ENCODE measurements at places on chromosomes 2 and 18.

DNA sequence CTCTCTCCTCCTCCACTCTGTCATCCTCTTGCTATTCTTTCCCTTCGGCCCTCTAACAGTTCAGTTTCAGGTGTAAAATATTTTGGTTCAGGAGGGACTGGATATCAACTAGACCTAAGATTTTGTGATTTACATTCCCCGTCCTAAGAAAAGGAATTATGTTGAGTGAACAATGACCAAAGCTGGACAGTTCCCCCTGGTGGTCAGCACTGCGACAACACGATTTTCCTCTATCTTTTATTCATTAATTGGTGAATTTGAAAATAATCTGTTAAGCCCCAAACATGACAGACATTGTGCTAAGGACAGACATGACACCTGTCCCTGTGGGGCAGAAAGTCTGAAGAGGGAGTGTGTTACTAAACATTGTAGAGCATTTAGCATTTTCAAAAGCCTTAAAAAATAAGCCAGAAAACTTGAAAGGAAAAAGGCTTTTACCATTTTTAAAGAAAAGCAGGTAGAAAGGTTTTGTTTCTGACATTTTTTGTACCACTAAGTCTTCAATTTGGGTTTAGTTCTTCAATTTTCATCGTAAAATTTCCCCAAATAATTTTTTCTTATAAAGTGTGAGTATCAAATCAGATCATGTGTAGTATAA, 28.4 kb upstream of the GTF2A1L start:
- no peak for DNase-seq

DNA sequence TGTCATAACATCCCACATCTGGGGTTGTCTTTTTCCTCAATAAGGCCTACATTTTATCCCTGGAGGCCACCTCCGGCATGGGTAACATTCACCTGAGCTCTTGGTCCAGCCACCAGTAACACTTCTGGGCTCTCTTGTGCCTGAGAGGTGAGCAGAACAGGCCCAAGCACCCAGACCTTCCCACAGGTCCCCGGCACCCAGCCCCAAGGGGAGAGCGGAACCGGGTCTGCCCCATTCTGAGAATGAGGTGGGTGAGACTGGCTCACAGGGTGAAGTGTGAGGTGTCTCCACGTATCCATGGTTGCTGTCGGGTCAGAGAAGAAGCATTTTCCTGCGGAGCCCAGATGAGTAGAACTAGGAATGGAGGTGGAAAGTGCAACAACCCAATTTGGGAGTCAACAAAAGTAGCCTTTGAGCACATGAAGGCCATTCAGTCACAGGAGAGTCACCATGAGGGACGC, 496.7 kb upstream of the MYT1L start:
- DNase-seq: no peak

DNA sequence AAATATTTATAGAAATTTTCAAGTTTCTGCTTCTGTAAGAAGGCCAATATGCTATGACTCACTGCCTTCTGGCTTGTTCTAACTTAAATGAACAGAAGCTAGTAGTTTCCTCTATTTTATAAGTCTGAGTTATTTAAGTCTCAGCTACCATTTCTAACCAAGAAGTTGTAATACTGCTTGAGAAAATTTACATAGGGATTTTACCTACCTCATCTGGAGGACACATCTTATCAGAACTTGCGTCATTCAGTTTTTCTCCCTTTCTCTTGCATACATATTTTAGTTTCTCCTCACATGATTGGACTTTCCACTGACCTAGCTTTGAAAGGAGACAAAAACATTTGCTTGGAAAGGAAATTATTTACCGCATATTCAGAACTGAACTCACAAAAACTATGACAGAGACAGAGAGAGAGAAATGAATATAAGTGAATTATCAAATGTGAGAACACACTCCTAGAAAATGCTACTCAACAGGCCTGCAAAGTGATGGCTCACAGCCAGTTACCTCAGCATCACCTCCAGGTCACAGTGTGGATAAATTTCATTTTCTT, 81.1 kb upstream of the CD302 start:
- no peak for DNase-seq

- no peak for DNase-seq
These were observed 226.1 kb upstream of the APCDD1 start for GRCh38 chr18:10228326-10228725.

DNA sequence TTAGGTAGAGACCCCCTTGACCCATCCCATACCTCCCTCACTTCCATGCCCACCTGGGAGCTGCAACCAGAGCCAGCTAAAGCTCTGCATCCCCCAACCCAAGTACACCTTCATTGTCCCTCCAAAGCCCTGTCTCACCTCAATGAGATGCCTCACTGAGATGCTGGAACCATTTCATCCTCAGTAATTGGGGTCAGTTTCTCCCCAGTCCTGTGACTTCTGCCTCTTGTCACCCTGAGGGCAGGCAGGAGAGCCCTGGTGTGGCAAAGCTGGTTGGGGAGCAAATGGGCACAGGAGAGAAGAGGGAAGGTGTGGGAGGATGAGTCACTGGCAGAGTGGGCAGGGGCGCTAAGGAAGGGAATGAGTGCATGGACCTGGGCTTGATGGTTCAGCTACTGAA, 27.9 kb upstream of the NT5DC4 start:
- DNase-seq: no peak

DNA sequence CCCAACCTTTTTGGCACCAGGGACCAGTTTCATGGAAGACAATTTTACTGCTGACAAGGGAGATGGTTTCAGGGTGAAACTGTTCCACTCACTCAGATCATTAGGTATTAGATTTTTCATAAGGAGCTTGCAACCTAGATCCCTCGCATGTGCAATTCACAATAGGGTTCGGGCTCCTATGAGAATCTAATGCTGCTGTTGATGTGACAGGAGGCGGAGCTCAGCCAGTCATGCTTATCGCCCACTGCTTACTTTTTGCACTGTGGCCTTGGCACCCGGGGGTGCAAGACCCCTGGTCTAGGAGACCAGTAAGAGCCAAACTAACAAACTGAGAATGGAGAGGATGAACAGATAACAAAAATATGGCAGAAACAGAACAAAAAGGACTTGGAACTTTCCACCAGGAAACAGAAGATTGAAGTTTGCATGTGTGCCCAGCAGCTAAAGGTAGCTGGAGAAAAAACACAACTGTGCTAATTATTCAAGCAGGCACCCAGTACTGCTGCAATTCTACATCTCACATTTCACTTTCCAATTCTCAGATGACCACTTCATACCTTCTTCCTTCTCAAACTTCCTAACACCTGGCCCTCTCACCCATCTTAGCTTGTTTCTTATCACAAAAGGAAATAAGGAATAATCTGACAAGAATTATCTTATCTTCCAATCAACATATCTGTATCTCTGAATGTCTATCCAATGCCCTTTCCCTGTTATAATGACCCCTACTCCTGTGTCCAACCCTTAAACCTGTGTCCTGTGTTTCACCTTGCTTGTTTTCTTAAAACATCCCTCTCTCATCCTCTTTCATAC, 24.8 kb downstream of the SP3 start:
- no peak for DNase-seq

GRCh38 chr2:64065516-64065915, 46.3 kb upstream of the VPS54 start:
- no peak for DNase-seq

- DNase-seq: no peak
These were observed 72.1 kb downstream of the PSMG2 start for GRCh38 chr18:12774982-12775381.

GRCh38 chr2:8997631-8998030, 5.9 kb downstream of the MBOAT2 start:
- DNase-seq: no peak

DNA sequence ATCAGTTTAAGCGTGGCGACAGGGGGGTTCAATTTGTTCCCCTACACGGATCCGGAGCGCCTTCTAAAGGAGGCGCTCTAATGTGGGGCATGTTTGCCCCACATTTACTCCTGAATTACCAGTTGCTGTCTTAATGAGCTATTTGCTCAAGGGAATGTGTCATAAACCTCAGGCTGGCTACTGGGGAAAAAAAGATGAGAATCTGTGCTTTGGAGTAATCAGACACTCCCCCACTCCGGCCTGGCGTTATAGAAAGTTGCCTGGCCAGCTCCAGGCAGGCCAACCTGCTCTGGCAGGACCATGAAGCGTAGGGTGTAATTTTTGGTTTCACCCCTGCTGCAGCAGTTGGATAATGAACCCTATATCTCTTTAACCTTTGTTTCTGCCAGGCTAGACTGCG, 31.0 kb upstream of the MAP3K20 start:
- DNase-seq: no peak

- no peak for DNase-seq
These were observed 67.0 kb downstream of the CDH2 start for GRCh38 chr18:28109781-28110560.

DNA sequence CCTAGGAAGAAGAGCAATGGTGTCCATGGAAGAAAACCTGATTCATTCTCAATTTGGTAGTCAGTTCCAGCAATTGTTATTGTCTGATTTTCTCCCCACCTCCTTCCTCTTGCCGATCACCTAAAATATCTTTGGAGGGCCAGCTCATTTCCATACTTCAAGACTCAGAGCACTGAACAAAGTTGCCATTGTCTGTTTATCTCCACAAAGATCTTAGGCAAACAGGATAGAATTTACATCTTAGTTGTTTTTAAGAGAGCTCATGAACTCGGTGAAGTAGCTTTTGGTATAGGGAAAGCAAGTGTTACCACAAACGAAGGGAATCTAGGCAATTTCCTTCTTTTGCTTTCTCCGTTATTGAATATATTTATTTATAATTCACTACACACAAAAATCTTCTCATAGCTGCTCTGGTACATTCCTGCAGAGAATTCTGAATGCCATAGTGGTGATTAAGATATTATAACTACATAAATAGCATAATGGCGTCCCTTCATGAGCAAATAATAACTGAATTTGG, 41.5 kb upstream of the CHST9 start:
- DNase-seq: no peak

DNA sequence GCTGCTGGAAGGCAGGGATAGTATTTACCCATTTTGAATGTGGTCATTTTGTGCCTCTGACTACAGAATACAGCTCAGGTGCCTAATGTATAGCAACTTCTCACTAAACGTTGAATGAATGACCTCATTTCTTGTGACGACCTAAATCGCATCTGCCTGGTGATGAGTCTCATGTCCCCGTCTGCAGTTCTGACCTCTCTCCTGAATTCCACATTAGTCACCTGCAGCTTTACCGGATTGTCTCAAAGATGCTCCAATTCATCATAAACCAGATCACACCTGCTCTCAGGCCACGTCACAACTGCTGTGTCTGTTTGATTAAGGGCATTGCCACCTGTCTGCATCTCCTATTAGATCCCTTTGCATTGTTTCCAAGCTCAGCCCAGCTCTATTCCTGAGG, 133.6 kb upstream of the MYT1L start:
- DNase-seq: no peak

DNA sequence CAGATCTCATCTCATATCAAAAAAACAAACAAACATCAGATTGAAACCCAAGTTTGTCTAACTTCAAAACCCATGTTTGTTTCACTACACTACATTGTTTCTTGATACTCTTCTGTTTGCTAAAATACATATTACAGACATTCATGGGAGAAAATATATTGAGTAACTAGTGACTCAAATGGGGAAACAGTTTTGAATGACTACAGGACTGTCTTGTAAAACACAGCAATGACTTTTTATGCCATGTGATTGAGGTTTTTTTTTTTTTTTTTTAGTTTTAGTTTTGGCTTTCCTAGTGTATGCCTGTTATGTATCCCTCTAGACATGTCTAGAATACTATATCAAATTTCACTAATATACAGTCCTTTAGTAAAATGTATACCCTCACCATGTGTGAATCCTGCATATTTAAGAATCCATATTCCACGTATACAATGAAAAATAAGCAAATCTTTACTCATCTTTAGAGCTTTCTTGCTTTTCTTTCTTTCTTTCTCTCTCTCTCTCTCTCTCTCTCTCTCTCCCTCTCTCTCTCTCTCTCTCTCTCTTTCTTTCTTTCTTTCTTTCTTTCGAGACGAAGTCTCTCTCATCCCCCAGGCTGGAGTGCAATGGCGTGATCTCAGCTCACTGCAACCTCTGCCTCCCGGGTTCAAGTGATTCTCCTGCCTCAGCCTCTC, 46.6 kb upstream of the SERTAD2 start:
- DNase-seq: no peak

- no peak for DNase-seq
These were observed 90.4 kb downstream of the CERKL start for GRCh38 chr2:181566334-181567032.

DNA sequence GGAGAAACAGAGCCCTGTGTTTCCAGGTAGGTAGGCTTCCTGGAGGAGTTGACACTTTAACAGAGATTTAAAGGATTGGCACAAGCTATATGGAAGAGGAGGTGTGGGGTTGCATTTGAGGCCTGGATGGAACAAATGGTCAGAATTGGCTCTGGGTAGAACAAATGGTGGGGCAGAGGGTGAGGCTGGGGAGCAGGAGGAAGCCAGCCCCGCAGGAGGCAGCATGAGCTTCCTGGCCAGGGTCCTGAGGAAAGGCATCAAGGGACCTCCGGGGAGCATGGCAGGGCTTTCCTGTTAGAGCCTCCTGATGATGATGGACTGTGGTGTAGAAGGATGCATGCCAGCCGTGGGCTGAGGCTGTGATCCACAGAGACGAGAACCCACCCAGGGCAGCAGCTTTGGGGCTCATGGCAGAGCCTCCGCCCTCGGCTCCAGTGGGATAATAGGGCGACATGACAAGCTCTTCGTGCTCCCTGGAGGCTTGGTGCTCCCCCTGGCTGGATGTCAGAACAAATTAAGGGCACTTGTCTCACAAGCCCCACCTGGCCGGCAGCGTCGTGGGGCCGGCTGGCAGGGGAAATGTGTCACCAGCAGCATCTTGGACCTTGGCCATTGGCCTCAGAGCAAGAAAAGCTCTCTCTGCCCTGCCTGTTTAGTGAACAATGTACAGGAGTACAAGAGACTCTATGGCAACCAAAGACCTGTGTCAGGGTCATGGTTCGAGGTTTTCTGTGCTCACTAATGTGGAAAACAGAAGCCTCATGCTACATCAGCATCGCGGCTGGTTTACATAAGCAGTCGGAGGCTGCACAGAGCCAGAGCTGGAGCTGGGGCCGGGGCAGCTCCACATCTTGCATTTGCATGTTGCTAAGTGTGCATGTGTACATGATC, 153.5 kb downstream of the MYCN start:
- peak; percentile 42 for DNase-seq

GRCh38 chr2:231683292-231684235, 24.8 kb upstream of the PTMA start:
- DNase-seq: no peak

GRCh38 chr2:7022492-7023385, 105.5 kb downstream of the RNF144A start:
- DNase-seq: no peak

DNA sequence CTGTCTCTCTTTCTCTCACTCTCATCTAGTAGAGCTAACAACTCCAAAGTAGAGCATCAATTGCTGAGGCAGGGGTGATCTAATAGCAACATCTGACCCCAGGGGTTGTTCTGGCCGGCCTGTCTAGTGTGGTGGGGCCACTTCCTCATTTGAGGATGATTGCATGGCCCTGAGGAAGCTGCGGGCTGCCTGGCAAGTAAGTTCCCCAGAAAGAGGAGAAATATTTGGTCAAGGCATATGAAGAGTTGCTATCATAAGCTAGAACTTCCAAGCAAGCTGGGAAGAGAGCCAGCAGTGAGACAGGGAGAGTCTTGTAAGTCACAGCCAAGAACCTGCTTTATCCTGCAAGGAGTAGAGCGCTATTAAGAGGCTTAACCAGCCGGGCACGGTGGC, 50.8 kb upstream of the TMEM87B start:
- DNase-seq: no peak

- no peak for DNase-seq
These were observed 42.8 kb upstream of the PTMA start for GRCh38 chr2:231665245-231666170.

Measured in epithelial cell of proximal tubule (primary cell).